Activated T-cell treated with anti-CD3 and anti-CD28 coated beads, Interleukin-2, amount 50 U/mL, for 72 hours (primary cell): ENCODE measurements at places on chromosomes 7 and 10.
A peak's percentile ranks its signal among the peaks of the same experiment; 100 is the strongest.

DNA sequence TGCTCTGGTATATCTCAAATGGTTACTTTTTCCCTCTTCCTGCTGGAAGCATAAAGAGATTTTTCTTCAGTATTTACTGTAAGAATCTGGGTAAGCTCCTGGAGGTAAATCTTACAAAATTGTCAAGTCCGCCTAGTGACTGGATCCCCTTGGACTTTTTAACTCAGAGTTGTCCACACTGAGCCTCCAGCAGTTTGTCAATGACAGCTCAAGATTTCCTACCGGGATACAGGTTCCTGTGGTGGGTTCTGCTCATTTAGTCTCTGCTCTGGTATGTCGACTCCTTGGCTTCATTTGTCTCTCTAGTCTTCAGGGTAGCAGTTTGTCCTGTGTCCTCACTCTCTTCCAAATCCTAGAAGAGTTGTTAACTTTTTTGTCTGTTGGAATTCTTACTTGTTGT, 27.0 kb downstream of the GPR37 start:
- no peak for DNase-seq

GRCh38 chr10:70769121-70769520, 16.1 kb downstream of the TBATA start:
- no peak for DNase-seq

DNA sequence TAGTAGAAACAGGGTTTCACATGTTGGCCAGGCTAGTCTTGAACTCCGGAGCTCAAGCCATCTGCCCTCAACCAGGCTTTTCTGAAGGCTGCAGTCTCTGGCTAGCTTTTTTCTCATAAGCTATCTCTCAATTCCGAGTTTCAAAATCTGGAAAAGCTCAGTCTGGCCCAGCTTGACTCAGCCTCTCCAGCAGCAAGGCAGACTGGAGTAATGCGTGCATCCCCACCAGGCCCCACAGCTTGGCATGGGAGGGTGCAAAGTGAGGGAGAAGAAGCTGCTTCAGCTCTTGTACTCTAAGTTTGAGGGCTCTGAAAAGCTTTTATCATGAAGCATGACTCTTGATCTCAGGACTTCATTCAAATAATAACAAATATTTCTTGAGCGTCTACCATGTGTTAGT, 4.8 kb downstream of the DHTKD1 start:
- DNase-seq, result no peak

GRCh38 chr7:157357129-157358040, 20.6 kb downstream of the DNAJB6 start:
- DNase-seq, result peak; percentile 20

DNA sequence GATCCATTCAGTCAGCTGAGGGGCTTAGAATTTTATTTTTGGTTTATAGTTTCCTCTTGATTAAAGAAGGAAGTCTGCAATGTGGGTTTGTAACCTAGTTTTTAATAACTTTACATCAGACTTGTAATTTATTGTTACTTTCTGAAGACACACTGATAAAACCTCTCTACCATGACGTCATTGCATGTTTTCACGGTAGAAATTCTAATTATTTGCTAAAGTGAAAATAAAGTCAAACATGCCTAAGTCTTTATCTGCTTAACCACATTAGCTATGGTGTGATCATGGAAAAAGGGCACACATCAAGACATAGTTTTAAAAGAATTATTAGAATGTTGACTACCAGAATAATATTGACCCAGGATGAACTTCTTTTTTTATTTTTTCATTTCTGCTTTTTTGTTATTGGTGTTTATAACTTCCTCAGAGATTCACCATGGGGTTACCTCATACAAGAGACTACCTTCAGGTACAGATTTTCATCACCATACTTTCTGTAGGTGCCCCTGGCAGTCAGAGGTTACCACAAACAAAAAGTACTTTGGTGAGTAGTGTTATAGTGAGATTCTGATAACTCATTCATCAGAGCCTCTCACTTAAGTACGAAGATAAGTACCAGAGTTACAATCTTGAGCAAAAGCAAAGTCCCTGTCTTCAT, 7.0 kb upstream of the PANK1 start:
- DNase-seq, result no peak

- DNase-seq, result no peak
Observed at GRCh38 chr7:134941185-134941900, 45.0 kb upstream of the AGBL3 start.
